ENCODE measurements at places on chromosomes 6 and 20.

DNA sequence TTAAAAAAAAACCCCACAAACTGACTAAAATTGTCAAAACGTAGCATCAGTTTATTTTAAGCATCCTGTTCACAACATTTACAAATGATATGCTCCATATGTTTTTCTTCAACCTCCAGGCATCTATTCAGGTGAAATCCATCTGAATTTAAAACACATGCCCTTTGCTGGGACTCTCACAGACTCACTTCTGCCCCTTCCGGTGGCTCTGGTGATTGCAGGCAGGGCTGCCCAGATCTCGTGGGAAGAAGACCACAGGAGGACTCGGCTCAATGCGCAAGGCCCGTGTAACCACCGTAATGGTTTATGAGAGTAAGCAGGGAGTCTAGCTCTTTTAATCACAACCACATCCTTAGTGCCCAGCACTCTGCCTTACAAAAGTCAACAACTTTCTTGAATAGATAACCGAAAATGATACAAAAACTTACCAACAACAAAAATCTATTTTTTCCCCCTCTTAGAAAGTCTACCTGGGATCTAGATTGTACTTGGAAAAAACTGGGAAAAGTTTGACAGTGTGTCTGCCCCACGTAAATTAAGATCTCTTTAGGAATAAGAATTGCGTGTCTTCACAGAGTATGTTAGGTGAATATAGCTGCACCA, 139.1 kb downstream of the KIF16B start:
- peak; percentile 7 for DNase-seq

DNA sequence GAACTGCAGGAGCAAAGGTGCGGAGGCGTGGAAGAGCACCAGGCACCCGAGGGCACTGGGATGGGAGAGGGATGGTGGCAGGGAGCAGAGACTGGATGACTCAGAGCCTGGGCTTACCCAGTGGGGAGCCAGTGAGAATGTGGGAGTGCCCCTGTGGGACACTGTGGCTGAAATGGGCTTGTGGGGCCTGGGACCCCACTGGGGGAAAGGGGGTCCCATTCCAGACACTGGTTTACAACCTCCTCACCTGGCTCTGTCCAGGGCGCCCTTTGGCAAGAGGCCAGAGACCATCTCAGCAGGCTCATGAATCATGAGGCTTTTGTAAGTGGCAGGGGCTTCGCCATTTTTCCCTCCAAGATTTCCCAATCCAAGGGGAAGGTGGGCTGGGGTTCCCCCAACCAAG, 124.0 kb upstream of the MAFB start:
- DNase-seq = no peak

DNA sequence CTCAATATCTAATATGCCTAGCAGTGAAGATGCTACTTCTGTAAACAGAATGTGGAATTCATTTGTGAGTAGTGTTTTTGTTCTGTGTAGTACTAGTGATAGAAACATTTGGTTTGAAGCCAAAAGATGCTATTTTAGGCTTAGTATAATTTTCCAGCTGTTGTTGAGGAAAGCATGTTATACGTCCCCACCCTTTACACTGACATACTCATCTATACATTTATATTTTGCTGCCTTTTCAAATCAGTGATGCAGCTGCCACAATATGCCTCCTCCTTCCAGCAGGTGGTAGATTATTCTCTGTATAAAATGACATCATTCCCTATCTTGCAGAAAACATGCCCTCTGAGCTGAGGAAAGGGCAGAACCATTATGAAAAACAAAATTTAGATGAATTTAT, 1217.6 kb upstream of the GJE1 start:
- DNase-seq = no peak

DNA sequence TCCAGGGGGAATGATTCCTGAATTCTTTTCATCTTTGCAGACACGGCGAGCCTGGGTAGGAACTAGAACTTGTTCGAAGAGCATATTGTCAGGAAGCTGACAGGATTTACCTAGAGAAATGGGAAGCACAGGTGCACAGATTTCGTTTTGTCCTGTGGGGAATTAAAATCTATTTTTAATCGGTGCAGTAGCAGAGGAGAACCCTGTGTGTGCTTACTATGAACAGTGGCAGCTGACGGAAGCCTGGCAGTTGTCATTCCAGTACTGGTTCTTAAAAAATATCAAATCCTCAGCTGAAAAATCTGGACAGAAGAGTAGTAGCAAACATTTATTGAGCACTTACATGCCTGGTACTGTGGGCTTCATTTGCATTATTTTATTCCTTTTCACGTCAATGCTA, 609.0 kb downstream of the QKI start:
- no peak for DNase-seq
